ENCODE measurements at places on chromosomes 11 and 22.
A peak's percentile ranks its signal among the peaks of the same experiment; 100 is the strongest.

DNA sequence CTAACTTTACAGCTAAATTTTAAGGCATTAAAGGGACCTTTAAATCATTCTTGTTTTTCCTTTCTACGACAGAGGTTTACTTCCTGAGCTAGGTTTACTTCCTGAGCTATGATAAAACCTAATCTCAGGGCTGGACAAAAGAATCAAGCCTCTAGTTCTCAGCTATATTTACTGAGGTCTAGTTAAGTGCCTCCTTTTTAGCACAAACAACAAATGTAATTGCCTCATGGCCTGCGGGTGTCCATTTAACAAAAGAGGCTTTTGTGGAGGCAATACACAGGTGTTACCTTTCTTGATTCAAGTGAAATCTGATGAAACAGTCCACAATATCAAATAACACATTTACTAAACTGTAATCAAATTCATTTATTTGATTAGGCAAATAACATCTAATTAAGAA is 67.3 kb downstream of the IMMP1L start:
- no peak for DNase-seq

DNA sequence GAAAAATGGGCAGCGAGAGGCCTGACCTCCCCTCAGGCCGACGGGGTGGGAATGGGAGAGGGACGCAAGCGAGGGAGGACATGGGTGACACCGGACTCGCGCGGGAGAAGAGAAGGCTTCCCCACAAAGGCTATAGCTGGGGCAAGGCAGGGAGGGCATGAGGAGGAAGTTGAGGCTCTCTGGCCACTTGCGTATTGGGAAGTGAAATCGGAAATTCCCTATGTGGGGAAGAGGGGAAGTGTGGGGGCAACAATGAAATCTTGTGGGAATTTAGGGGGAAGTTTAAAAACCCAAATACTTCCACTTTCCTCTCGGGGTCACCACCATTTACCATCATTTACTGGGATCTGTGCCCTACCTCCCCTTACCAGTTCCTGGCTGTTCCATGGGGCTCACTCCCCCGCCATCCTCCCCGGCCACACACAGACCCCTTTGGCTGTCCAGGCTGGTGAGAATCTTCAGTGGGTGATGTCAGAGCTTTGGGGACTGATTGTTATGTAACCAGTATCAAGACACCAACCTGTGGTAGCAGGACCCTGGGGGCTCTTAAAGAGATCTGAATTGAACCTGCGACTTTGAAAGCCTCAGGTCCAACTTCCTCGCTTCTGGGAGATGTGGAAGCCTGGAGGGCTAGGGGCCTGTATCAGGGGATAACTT is 951 bp upstream of the EHD1 start:
- peak; percentile 44 for DNase-seq

GRCh38 chr22:39437791-39438704 is 18.8 kb upstream of the MGAT3 start:
- no peak for DNase-seq

GRCh38 chr11:87258171-87258833 is 220.6 kb downstream of the TMEM135 start:
- DNase-seq = no peak

DNA sequence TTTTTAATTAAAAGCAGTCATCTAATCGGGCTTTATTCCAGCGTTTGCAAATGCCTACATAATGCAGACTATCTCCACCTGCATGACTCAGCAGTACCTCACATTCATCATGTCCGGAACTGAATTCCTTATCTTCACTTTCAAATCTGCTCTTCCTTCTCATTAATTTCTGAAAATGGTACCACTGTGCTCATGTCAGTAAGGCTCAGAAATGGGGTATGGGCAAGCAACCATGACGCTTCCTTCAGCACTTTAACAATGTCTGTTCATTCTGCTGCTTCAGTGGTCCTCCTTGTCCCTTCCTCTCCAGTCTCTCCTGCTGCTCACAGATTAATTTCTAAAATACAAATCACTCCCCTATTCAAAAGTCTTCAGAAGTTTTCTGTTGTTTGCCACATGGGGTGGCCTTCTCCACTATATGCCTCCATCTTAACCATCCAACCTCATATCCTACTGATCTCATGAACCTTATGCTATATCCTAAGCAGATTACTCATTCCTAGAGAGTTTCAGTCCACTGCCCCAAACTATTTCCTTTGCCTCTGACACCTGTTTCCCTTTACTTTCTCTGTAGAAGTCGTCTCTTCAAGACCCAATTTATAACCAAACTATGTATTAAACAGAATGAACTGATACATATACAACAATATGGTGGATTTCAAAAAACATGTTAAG is 7.0 kb downstream of the GTF2H1 start:
- no peak for DNase-seq

DNA sequence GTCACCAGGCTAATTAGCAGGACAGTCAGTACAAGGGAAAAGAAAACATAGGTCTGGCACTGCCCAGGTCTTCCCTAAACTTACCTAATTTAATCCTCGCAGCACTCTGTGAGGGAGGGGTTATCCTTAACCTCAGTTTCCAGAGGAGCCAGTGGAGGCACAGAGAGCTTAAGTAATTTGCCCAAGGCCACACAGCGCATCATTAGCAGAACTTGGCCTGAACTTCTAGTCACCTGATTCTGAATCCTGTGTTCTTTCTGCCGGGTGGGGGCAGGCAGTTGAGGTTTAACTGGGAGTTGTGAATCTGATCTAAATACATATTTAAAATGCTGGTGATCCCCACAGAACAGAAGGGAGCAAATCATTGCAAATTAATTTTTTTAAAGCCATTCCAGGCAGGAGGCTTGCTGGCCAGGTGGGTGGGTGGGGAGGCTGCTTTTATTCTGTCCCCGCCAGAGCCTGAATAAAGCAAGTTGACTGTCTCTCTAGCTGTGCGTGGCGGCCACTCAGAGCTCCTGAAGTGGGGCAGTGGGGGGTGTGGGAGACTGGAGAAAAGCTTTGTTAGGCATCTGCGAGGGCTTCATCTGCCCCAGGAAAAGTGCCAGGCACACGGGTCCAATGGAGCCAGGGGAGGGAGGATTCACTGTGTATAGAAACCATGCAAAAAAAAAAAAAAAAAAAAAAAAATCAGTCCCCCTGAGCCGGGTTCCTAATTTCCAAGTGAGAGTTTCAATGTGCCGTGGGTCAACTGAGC is 66.1 kb downstream of the NFAM1 start:
- peak; percentile 24 for DNase-seq

GRCh38 chr22:19786959-19787848 is 26.6 kb downstream of the TBX1 start:
- no peak for DNase-seq

DNA sequence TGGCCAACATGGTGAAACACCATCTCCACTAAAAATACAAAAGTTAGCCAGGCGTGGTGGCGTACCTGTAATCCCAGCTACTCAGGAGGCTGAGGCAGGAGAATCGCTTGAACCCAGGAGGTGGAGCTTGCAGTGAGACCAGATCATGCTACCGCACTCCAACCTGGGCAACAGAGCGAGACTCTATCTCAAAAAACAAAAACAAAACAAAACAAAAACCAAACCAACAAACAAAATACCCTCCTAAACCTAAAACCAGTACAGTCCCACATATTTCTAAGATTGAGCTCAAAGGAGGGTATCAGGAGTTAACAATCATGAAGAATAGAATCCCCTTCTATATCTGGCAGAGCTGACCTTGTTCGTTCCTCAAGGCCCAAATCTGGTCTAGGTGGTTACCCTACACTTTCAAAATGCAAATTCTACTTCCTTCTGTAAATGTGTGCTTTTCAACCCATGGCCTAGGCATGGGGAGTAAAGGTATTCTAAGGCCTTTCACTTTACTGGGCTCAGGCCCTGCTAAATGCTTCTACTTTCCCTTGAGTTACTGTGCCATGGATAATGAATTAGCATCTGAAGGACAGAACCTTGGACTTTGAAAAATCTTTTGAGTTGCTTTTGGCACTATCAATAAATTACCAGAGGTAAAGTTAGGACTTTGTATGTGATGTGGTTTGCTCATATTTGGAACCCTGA is 10.4 kb upstream of the PPP2R1B start:
- no peak for DNase-seq

DNA sequence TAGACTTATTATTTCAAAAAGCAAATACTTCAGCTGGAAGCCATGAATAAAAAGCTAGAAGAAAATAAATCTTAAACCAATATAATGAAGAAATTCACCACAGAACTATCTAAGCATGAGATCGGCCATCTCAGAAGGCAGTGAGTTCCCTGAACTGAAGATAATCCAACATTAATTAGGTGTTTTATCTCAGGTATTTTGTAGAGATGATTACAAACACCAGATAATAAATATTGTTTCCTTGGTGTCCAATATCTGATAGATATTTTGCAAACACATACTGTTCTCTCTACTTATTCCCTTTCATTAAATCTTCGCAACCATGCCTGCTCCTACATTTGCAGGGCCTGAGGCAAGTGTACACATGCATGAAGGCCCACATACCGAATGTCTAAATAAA is 26.0 kb upstream of the FAM181B start:
- no peak for DNase-seq

- DNase-seq = no peak
Observed at GRCh38 chr11:128862908-128863660, 4.0 kb downstream of the KCNJ1 start.

GRCh38 chr22:23536821-23537345 is 43.2 kb downstream of the IGLL1 start:
- peak; percentile 12 for DNase-seq

- no peak for DNase-seq
Observed at GRCh38 chr22:47215851-47216250, 453.4 kb downstream of the TBC1D22A start.

- no peak for DNase-seq
Observed at GRCh38 chr11:34523053-34523452, 9.5 kb upstream of the ELF5 start.

- peak; percentile 87 for DNase-seq
Observed at GRCh38 chr11:122101625-122102291, 14.3 kb downstream of the BLID start.

GRCh38 chr11:2990617-2991451 is 1.3 kb downstream of the NAP1L4 start:
- DNase-seq = peak; percentile 45

DNA sequence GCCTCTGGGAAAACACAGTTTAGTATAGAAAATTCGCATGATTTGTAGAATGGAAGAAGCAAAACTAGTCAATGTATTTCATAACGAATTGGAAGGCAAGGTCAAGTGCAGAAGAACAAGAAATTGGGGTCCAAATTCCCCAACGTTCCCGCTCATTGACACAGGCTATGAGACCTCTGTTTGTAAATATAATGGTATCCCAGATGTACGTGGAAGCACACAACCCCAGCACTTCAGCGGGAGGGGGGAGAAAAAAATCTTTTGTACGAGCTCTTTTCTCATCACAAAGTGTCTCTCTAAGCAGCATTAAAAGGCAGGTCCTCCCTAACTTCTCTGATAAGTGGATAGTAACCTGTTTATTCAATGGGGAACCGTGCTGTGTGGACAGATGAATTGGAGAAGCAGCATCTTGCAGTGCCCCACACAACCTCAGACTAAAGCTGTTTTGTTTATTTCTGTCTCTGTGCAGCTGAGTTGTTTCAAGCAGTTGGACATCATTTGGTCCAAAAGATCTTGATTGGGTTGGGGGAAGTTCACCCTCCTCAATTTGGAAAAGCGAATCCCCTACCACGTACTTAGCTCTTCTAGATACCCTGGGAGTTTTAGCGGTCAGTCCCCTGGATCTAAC is 1.1 kb upstream of the GAB2 start:
- no peak for DNase-seq

- no peak for DNase-seq
Observed at GRCh38 chr11:550021-550745, 10.4 kb downstream of the LMNTD2 start.

DNA sequence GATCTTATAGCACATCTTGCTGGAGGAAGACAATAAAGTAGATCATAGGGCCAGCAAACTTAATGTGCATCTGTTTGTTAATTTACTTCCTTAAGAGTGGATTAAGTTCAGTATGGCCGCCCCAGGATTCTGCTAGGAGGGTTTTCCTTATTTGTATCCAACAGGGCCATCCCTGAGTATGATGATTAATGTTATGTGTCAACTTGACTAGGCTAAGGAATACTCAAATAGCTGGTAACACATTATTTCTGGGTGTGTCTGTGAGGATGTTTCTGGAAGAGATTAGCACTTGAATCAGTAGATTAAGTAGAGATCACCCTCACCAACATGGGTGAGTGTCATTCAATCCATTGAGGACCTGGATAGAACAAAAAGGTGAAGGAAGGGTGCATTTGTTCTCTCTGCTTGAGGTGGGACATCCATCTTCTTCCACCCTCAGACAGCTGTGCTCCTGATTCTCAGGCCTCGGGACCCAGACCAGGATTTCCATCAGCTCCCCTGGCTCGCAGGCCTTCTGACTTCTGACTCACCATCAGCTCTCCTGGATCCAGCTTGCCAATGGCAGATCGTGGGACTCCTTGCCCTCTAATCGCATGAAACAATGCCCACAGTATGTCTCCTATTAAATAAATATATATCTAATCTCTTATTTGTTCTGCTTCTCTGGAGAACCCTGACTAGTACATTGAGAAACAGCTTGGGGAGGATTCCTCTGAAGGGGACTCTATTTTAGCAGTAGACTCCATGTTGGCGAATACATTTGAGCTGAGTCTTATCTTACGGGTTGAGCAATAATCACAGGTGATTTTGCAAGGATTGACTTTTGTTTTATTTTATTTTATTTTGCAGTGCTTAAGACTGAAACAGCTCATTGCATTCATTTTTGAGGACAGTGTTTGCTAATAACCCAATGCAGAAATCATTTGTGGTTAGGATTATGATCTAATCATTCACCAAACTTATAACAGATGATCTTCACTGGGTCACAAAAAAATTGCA is 9.0 kb upstream of the ZBTB44 start:
- no peak for DNase-seq

GRCh38 chr22:31635638-31636306 is 26.2 kb downstream of the PISD start:
- DNase-seq = no peak

DNA sequence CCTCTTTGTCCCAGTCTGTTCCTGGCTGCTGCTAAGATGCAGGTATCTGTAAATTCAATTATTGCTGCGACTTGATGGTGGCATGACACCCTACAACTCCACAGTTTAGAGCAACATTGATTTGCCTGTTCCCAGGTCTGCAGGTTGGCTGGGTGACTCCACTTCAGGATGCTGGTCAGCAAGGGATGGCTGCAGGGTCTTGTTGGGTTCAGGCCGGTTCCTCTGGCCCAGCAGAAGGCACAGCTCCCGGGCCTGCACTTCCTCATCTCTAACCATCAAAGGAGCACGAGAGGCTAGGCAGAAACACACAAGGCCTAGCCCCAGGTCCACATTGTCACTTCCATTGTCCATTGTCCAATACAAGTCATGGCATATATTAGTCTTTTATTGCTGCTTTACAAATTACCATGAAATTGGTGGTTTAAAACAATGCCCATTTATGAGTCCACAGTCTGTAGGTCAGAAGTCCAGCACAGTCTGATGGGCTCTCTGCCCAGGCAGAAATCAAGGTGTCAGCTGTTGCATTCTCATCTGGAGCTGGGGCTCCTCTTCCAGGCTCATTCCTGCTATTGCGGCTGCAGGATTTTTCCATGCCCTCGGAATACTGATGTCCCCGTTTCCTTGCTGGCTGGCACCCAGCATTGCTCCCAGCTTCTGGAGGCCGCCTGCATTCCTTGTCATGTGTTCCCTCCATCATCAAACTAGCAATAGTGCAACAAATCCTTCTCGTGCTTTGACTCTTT is 96.6 kb upstream of the LMO1 start:
- DNase-seq = no peak

GRCh38 chr11:26330262-26330661 is 1.7 kb upstream of the ANO3 start:
- DNase-seq = no peak

GRCh38 chr11:10022764-10023163 is 271.3 kb downstream of the SBF2 start:
- no peak for DNase-seq
